ENCODE measurements at places on chromosomes 2 and 18.

GRCh38 chr2:162677476-162677875, 161.1 kb downstream of the KCNH7 start:
- no peak for DNase-seq

- DNase-seq, result no peak
Observed at GRCh38 chr18:62610701-62611411, 88.0 kb downstream of the ZCCHC2 start.

DNA sequence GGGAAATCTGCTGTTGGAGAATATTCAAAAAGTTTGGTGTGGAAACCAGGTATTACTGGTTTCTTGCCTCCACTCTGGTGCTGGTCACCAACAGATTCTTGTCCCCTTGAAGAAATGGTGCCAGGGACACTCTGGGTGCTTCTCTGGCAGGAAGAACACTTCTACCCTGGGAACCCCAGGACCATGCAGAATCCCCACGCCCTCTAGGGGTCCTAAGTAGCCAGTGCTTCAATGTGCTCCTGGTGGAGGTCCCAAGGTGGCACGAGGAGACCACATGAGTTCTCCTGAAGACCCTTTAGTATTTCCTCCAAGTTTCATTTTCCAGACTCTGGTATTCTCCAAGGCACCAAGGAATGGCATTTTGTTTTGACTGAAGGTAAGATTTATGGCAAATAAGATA, 380.6 kb downstream of the TSN start:
- DNase-seq, result no peak

DNA sequence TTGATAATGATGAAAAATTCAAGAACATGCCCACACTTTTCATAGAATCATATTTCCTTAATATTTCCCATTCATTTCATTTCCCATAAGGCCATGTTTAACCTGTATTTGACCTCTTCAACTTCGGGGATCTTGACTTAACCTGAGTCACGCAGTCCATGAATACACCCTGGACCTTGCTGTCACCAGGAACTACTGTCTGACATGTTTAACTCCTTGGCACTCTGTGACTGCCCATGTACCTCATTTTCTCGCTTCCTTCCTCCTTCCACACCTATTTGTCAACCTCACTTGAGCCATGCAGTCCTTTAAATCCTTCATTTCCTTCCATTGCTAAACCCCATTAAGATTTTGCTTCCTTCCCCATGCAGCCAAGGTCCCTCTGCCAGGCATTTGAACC, 16.3 kb downstream of the ABCB11 start:
- DNase-seq, result no peak

DNA sequence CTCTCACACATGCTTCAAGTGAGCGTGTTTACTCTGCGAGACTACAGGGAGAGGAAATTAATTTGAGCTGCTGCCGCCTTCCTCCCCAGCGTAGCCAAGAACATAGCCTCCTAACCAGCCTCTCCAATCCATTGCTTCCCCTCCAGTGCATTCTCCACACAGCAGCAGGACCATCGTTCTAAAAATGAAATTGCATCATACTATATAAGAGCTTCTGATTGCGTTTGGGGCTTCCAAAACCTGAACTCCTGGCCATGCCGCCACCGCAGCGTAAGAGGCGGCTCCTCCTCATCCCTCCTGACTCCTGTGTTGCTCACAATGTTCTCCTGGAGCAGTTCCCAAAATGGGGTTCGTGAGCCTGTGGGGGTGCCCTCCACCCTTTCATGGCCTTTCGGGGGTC, 142.1 kb downstream of the MYT1L start:
- no peak for DNase-seq

- no peak for DNase-seq
Observed at GRCh38 chr2:108852375-108852774, 65.8 kb downstream of the CCDC138 start.

GRCh38 chr2:240898108-240898730, 2.3 kb upstream of the MAB21L4 start:
- DNase-seq, result no peak

DNA sequence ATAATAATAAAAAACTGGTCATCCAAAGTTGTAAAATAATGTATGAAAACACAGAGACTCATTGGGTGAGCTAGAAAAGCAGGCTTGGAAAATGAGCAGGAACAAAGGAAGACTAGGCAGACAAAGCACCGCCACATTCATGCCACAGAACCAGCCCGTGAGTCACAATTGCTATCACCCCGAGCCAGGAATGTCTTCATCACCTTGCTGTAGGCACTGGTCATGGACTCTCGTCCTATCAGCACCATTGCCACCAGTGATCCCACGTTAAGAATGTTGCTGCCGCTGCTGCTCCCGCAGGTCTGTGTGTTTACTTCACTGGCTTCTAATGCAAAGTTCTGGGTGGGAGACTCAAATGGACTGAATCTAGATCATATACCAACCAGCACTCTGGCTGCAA, 417.9 kb downstream of the PID1 start:
- DNase-seq, result no peak

- DNase-seq, result no peak
Observed at GRCh38 chr2:64692401-64692800, 38.7 kb upstream of the SERTAD2 start.

DNA sequence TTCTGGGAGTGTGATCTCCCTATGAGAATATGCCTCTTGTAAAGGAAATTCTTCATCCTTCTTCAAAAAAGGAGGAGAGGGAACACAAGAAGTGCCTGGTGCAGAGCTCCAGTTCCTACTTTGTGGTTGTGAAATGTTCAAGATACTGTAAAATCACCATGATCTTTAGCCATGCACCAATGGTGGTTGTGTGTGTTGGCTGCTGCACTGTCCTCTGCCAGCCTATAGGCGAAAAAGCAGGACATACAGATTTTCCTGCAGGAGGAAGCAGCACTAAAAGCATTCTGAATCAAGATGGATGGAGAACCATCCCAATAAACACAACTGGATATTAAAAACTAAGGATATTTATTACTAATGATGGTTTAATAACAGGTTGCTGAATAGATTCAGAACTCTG, 6.2 kb upstream of the KLHL14 start:
- no peak for DNase-seq

GRCh38 chr2:8154936-8155335, 526.9 kb upstream of the ID2 start:
- no peak for DNase-seq

- DNase-seq, result peak; percentile 32
Observed at GRCh38 chr2:132415915-132416722, 486 bp upstream of the GPR39 start.

- no peak for DNase-seq
Observed at GRCh38 chr2:53130441-53130943, 637.1 kb upstream of the CHAC2 start.

- DNase-seq, result no peak
Observed at GRCh38 chr2:134362152-134362668, 108.3 kb downstream of the MGAT5 start.

DNA sequence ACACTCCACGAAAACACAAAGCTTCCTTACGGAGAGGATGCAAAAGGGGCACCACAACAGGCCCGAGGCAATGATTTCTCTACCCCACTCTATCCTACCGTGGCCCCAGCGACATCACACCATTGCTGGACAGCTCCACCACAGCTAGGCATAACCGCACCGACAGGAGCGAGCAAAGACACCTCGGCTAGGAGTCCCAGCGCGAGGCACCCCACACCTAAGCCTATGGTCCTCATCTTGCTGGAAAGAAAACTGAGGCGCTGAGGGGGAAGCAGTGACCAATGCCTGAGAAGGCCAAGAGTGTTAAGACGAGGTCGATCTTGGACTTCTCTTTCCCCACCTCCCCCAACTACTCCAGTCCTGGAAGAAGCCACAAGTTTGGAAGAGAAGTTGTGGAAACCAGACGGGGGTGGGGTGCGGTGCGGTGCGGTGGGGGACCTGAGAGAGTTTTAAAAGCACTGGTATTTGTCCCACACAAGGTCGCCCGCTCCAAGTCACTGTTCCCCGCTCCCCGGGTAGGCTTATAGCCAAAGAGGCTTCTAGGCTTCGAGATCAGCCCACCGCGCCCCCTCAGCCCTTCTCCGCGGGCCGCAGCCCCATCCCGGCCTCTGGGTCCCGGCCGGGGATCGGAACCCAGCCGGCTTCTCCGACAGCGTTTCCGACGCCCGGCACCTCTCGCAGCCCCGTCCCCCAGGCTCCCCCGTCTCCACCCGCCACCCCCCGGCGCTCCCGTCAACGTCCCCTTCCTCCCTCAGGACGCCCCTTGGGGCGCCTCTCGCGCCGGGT, 766 bp downstream of the PDE6D start:
- no peak for DNase-seq

DNA sequence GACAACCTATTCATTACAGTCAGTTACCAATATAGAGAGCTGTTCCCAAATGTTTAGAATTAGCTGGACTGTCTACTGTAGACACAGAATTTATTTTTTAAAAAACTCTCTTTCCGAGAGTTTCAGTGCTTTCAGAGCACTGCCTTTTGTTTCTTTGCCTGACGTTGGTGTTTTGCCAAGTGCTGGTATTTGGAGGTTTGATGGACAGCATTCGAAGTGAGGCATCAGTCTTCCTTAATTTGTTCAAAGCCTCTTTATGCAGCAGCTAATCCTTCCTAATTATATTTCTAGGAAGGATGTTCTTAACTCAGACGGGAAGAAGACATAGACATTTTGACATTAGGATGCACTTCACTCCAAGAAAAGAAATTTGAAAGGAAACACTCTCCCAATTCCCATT, 83.2 kb downstream of the LTBP1 start:
- DNase-seq, result no peak

DNA sequence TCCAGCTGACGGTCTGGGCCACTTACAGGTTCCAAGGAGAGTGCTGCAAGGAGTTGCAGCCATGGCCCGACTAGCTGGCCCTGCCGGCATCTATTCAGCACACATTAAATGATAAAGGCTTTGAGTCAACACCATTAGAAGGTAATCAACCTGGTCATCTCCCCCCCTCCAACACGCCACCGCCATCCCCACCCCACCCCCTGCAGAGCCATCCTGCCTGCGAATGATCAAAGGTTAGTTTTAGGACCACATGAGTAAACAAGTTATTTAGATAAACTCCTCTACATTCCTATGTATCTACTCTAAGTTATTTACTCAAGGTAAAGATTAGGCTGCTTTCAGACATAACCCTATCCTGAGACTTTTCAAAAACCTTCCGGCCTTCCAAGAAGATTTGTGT, 349.3 kb upstream of the SLC39A10 start:
- no peak for DNase-seq

GRCh38 chr18:6489977-6490376, 75.3 kb upstream of the L3MBTL4 start:
- no peak for DNase-seq

- DNase-seq, result no peak
Observed at GRCh38 chr18:67783196-67783946, 266.9 kb upstream of the DSEL start.

- DNase-seq, result peak; percentile 43
Observed at GRCh38 chr2:66301022-66301766, 133.7 kb upstream of the MEIS1 start.

DNA sequence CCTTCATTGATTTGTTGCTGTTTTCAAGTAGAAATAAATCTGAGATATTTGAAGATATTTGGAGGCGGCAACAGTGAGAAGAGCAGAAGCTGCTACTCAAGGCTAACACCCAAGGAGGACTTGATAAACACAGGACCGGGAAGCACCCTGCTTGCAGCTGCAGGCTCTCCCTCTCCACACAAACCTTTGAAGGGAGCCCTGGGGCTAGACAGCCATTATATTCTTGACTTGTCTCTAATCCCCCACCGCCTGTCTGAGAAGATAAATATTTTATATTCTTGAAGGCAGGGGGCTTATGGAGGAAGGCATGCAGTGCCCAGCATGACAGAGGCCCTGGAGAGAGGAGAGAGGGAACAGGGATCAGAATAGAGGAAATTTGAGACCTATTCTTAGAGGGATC, 50.9 kb upstream of the SMAD2 start:
- no peak for DNase-seq

- no peak for DNase-seq
Observed at GRCh38 chr18:56580026-56580425, 58.4 kb downstream of the TXNL1 start.

- no peak for DNase-seq
Observed at GRCh38 chr2:15672961-15673918, 81.6 kb downstream of the DDX1 start.

DNA sequence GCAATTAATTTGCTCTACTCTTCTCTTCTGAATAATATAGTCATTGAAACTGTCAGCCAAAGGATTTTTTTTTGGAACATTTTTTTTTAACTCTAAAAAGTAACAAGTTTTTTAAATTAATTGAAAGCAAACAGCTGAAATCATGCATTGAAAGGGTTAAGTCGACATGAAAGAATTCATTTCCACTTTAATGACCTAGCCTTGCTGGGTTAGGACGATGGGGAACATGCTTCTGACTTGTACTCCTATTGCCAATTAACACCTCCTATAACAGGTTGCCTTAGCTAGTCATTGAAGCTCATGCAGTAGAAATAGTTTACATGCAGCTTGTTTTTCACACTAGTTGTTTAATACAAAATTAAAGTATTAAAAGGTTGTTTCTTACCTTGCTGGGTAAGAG, 47.8 kb downstream of the PSMD14 start:
- no peak for DNase-seq
